ENCODE measurements at places on chromosomes 6 and 20.

DNA sequence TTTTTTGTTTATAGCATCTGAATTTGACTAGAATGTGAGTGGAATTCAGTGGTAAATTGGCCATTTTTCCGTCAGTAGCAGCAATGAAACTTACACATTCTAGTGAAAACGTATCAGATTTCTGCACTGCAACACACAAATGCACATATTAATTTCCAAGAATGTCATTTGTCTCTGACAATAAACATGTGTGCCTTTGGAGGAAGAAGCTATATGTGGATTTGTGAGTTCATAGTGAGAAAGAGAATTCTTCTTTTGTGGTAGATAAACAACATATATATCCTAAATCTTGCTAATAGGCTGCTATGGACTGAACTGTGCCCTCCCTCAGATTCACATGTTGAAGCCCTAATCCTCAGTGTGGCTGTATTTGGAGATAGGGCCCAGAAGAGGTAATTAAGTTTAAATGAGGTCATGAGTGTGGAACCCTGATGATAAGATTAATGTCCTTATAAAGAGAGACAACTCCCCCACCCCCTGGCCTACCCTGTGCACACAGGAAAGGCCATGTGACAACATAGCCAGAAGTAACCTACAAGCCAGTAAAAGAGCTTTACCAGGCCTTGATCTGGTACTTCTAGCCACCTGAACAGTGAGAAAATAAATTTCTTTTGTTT, 200.2 kb upstream of the EYA4 start:
- no peak for DNase-seq

GRCh38 chr6:36124881-36125280, 5.4 kb upstream of the MAPK13 start:
- DNase-seq = no peak

DNA sequence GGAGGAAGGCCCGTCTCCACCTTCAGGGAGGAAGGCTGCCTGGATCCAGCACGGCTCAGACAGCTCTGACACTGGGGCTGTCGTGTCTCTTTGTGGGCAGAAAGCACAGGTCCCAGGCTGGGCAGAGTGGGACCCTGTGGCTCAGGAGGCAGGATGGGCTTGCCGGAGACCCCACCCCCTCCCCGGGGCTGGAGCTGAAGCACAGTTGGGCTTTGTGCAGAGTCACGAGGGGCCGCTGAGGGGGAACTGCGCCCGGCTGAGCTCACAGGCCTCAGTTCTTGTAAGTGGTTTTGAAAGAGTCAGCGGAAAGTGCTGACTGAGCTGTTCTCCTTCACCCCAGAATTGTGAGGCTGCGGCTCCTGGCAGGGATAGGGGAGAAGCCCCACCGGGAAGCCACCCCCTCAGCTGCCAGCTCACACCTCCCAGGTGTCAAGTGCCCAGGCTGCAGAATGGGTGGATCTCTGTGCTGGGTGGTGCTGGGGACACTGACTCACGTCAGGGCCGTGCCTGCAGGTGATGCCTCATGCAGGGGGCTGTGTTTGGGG, 145.5 kb upstream of the RNF24 start:
- DNase-seq = no peak

DNA sequence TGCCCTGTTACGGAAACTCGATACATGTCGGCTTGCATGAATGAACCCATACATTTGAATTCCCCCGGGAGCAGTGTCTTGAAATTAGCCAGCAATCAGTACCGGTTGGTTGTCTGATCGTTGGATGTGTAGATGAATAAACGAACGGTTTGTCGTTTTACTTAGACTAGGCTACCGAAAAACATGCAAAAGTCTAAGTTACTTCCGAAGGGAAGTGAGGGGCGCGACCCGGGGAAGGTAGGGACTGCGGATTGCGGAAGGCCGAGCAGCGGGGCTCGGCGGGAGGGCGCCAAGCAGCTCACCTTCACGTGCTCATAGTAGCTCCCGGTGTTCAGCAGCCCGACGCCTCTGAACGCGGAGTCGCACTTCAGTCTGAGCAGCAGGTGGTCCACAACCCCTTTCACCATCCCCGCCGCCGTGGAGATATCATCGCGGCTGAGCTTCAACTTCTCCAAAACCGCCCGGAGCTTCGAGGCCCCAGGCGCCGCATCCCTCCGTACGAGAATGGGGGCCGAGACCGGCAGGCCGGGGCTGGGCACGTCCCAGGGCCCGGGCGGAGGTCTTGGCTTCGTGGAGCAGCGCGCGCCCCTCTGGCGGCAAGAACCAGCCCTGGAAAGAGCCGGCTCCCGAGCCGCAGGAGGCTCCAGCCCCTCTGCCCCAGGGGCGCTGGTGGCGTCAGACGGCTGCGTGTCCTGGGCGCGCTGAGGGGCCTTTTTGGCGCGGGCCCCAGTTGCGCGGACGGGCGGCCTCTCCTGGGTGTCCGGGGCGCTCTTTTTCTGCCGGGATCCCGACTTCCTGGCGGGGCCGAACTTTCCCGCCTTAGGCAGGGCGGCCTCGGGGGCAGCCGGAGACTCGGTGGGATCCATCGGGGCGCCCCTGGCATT, 632 bp downstream of the CGAS start:
- no peak for DNase-seq

DNA sequence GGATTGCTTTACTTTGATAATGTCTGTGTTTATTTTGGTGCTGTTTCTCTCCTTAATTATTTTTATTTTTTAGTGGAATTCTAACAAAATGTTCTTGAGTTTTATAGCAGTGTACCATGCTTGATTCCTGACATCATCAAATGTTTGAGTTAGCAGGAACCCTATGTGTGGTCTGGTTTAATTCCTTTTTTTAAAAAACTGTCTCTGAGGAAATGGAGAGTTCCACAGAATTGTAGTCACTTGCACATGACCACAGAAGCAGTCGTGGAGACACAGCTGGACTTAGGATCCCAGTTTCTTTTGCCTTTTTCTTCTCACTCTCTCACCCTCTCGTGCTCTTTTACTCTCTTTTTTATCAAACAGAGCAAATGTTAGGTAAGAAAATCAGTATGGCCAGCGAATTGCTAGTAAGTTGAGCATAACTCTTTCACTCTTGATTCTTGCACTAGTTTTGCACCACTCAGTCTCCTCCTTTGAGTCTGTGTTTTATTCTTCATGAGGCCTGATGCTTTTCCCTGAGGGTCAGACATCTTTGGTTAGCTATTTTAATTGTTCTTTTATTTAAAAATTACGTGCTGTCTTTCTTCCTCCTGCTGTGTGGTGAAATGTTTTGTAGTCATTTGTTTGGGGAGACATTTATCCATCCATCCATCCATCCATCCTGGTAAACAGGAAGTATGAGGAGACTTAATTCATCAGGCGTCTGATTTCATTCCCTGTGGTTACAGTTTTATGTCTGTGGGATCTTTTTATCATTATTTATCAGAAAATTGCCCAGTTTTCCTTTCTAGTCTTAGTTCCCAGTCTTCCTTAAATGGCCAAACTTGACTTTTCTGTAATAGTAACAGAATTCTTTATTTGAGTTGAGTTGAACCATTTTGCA, 83.0 kb downstream of the SCAF8 start:
- no peak for DNase-seq

GRCh38 chr20:1431158-1431557, 35.5 kb downstream of the NSFL1C start:
- no peak for DNase-seq

DNA sequence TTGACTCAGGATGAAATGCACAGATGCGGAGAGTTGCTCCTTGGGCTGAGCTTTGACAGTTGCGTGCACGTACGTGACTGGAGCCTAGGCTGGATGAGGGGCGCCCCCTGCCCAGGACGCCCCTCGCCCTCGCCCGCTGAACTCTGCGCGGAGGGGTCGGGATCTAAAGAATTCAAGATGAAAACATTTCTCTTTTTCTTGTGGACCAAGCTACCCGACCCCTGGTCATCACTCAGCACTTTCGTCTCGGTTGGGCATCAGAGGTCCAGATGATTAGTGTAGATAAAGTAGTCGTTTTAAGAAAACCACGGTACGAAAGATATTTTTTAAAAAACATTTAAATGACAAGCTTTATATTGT, 700 bp downstream of the DTD1 start:
- DNase-seq = no peak

- no peak for DNase-seq
Observed at GRCh38 chr6:68967549-68968300, 332.6 kb downstream of the ADGRB3 start.

- DNase-seq = no peak
Observed at GRCh38 chr6:122696079-122696478, 83.4 kb upstream of the FABP7 start.

DNA sequence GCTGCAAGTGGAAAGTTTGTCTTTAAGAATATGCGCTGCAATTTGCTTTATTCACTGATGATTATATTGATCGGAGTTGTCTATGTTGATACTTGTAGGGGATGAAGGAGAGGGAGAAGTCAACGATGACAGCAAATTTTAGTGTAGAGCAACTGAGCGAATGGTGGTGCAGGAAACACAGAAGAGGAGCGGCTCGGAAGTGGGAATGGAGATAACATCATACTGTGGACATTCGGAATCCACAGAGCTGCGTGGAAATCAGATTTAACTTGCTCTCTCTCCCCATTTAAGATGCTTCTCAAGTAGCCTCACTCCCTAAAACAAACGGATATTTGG, 722 bp upstream of the TMEM14B start:
- DNase-seq = no peak

GRCh38 chr6:169724494-169725124, at the start of gene PHF10:
TSS of gene PHF10 (minus strand) at chr6:169724500. CDS start at chr6:169723931, 569 bp downstream.
- no peak for DNase-seq

DNA sequence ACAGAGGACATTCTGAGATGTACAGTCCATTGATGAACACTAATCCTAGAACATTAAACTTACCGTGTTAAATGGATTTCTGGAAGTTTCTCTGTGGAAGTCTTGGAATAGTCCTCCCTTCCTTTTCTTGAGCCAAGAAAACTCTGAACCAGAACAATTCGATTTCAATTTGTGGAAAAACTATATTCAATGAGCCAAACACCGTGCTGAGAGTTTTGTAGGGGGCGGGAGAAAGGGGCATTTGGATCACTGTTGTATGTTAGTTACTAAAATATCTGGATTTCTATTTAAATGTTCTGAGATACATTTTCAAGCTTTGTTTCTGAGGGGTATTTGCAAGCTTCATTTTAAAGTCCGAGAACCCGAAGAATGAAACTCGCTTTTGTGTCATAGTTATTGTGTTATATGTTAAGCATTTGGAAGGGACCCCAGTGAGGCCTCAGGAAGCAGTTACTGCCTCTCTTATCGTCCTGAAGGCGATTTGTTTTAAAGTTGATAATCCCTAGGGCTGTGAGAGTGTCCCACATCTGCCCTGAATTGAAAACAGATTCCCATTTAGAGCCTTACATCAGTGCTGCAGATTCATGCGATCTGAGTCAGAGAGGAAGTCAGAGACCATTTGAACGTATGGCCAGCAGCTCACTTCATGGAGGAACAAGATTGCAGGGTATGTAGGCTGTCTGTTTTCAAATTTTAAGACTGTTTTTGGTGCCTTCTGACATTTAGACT, 70.8 kb upstream of the SASH1 start:
- no peak for DNase-seq

GRCh38 chr6:45483021-45483420, 105.3 kb upstream of the SUPT3H start:
- DNase-seq = no peak

DNA sequence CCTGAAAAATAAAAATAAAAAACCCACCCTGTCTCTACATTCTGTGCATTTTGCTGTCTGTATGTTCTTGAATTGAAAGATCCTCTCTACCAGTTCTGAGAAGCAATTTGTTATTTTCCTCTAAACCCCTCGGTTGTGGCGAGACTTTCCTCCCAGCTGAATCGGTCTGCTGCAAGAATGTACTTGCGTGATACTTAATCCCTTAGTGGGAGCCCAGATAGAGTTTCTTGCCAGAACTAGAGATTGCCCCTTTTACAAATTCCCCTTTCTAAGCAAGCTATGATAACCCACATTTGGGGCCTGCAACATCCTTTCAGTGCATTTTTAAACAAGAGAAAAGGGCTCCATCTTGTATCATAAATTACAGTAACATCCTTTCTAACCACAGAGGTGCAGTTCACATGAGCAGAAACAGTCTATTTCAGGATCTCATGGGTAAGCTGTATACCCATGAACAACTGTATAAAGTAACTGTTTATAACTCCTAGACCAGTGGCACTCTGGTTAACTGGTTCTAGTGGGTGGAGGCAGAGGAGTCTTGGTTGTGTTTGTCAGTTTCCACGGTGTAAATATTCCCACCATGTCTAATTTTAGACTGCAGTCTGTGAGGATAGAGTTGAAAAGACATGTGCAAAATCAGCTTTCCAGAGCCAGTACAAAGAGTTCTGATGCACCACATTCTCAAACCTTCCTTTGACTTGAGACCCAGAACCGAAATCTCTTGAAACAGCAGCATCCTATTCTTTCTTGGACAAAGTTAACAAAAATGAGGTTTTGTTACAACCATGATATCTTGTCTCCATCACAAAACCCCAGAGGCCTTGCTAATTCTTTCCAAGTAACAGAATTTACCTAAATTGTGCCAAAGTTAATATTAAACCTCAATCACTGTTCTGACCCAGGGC, 113.1 kb upstream of the ZNF217 start:
- no peak for DNase-seq

GRCh38 chr20:63400486-63401210, 39.5 kb upstream of the CHRNA4 start:
- DNase-seq = no peak

DNA sequence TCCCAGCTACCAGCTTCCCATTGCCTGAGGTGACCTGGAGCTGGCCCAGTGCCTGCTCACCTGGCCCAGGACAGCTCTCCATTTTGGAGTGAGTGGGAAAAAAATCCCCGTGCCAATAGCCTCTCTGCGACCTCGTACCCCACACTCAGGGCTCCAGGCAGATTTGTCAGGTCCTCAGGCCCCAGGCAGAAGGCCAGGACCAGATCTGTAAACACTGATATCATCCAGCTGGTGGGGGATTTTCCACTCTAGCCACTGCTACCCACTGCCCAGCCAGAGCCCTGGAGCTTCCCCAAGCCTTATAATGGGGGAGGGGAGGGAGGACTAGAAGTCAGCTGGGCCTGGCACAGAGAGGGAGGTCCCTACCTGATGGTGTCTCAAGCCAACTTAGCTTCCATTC, 1.3 kb upstream of the PGC start:
- DNase-seq = no peak

DNA sequence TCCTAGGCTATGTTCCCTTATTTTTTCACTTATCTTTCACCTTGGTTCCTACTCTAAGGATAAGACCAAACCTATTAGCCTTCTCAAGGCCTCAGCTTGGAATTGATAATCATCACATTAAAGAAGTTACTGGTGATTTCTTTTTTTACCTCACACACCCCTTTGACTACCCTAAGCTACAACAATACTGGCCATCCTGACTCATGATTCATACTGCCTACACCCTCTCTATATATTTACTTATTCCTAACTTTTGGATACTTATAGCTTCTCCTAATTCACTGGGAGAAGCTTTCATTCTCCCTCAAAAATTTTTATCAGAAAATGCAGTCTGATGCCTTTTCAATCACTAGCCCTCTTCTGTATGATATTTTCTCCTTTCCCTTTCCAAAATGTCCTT, 256.1 kb downstream of the TBX18 start:
- DNase-seq = no peak

- no peak for DNase-seq
Observed at GRCh38 chr6:163404825-163405265, 9.7 kb upstream of the QKI start.

- DNase-seq = no peak
Observed at GRCh38 chr20:23456873-23457272, 4.2 kb upstream of the CST11 start.

Data from activated CD8-positive, alpha-beta memory T cell treated with anti-CD3 and anti-CD28 coated beads for 1 hour (primary cell).